8988T (cell line): ENCODE measurements at places on chromosomes 12 and 14.

DNA sequence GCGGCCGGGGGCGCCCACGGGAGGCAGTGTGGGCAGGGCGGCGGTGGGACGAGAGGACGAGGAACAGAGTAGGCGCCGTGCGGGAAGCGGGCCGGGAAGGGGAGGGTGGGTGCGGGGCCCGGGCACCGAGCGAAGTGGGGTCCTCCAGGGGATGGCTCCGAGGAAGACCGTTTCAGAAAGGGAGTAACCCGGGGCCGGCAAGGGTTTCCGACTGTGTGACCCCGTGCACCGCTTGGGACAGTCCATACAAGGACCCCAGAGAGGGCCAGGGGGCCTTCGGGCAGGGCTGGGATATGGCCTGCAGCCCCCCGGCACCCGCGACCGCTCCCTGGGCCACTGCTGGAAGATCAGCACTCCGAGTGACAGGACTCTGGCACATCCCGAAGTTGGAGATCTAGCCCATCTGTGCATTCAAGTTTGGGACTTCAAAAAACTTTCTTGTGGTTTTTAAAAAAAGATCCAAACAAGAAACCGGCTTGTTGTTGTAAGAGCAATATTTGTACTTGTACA is 448 bp downstream of the TSPAN9 start:
- DNase-seq: no peak

DNA sequence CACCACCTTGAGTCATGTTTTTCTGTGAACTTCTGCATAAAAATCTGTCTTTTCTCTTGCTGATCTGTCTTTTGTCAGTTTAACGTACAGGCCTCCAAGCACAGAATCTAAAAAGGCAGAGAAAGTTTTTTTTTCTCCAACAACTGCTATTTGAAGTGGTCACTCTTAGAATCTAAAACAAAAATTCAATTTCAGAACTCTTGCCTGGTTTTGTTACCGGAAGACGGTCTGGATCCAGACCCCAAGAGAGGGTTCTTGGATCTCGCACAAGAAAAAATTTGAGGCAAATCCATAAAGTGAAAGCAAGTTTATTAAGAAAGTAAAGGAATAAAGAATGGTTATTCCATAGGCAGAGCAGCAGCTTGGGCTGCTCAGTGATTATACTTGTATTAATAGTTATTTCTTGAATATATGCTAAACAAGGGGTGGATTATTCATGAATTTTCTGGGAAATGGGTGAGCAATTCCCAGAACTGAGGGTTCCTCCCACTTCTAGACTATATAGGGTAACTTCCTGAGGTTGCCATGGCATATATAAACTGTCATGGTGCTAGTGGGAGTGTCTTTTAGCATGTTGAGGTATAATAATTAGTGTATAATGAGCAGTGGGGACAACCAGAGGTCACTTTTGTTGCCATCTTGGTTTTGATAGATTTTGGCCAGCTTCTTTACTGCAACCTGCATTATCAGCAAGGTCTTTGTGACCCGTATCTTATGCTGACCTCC is 150.0 kb upstream of the PLEKHA5 start:
- DNase-seq: no peak

- no peak for DNase-seq
Observed at GRCh38 chr12:112350593-112351592, 31.3 kb downstream of the HECTD4 start.

DNA sequence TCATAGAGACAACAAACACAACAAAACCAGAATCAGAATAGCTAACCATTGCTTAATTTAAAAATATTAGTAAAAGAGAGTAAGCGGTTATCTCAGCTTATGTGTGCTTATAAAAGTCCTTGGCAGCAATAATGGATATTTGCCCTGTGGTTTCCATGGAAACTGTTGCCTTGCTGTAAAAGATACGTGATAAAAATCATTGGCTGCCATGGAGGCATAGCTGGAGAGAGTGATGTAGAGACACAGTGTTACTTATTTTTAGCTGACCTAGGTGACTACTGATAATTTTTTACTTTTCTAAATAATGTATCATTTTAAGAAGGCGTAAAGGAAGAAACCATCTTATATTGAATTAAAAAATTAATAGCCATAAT is 92.9 kb downstream of the ERC1 start:
- DNase-seq: no peak

DNA sequence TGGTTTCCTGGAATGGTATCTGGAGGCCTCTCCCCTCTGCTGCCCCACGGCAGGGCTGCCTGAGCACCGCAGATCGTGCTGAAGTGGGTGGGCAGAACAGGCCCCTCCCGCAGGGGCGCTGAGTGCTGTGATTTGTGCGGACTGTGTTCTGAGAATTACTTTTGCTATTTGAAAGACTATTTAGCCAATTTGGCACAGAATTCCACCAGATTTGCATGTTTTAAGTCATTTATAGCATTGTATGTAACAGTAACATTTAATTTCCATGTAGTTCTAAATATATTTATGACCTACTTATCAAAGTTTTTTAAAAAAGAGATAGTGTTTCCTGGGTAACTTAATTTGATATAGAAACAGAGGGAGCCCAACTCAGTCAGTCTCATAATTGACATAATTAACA is 55.3 kb downstream of the TNFAIP2 start:
- no peak for DNase-seq

DNA sequence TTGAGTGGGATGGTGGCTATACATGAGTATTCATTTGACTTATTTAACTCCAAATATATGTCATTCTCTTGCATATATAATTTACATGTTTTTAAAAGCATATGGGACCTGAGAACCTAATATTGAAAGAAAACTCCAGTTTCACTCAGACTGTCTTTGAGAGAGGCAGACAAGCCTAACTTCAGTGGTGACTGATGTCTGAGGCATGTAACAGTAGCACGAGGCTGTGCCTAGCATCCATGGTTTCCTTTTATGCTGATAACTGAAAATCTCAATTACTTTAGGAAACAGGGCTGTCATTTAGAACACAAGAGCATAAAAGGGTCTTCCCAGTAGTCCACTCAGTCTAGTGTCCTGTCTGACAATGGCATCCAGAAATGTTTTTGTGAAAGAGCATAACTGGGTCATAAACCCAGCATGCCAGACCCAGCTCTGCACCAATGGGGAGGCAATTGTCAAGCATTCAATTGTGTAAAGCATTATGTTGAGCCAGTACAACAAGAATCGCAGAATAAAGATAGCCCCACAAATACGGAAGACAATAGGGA is 24.3 kb downstream of the MAPK1IP1L start:
- no peak for DNase-seq

GRCh38 chr14:91830777-91831176 is 36.6 kb downstream of the TC2N start:
- DNase-seq: no peak

GRCh38 chr14:77822307-77822706 is 22.4 kb downstream of the ADCK1 start:
- DNase-seq: no peak

DNA sequence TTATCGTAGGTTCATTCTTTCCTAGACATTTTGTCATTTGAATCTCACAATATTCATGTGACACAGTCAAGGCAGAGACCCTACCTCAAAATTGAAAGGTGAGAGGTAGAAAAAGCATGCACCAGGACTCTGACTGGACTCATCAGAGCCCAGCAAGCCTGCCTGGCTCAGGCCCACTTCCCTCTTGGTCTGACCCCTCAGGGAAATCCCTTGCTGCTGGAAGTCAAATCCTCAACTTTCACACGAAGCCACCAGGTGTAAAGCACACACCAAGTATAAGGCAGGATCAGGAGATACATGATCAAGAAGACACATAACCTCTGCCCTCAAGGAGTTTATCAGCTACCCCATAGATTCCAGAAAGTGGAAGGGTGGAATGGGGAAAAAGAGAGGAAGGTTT is 18.8 kb downstream of the NIN start:
- DNase-seq: no peak

- no peak for DNase-seq
Observed at GRCh38 chr14:87013583-87013982, 979.4 kb downstream of the GALC start.

DNA sequence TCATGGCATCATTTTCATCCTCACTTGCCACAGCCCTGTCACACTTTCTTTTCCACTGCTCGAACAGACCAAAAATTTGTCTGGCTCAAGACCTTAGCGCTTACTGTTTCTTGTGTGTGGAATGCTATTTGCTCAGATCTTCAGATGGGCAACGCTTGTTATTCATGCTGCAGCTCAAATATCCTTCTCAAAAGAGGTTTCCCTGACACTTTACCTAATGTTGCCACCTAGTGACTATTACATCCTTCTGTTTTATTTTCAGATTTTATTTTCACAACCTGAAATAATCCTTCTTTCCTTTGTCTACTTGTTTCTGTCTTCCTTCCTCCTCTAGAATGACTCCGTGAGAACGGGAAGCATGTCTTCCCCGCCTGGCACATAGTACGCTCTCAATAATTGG is 5.6 kb downstream of the FBXO33 start:
- DNase-seq: no peak
